ENCODE measurements at places on chromosomes 1 and 21.
A peak's percentile ranks its signal among the peaks of the same experiment; 100 is the strongest.

GRCh38 chr1:231170875-231171274 lies 9.0 kb downstream of the TRIM67 start:
- DNase-seq = no peak

- DNase-seq = no peak
Observed at GRCh38 chr1:159935719-159936272, 9.6 kb downstream of the IGSF9 start.

GRCh38 chr1:218588540-218589172 lies 243.5 kb downstream of the TGFB2 start:
- DNase-seq = no peak

DNA sequence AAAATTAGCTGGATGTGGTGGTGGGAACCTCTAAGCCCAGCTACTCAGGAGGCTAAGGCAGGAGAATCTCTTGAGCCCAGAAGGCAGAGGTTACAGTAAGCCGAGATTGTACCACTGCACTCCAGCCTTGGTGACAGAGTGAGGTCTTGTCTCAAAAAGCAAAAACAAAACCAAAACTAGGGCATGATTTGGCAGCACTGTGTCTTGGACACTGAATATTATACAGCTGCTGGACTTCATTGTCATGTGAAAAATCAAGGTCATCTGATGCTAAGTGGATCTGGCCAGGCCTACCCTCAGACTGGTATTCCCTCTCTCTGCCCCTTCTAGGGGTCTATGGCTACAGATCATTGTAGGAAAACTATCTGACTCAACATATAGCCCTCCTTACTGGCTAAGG lies 55.2 kb upstream of the MRPS6 start:
- no peak for DNase-seq

DNA sequence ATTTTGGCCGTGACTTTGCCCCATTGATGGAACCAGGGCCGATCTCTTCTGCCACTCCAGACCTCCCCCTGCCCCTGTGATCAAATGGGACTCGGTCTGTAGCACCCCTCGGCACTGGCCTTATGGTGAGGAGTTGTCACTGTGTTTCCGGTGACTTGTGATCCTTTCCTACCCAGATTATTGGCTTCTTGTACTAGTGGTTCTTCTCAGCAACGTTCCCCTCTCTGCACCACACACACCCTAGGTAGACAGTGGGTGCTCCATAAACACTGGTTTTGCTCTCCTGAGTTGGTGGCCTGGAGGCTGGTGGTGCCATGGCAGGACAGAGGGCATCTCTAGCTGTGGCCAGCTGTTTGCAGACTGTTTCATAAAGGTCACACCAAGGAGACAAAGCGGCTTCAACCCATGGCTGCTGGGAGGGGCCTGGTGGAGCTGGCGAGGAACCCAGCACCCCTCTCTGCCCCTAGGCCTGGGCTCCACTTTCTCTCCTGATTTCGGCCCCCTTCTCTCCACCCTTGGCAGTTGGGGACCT lies 50.7 kb downstream of the DHRS3 start:
- no peak for DNase-seq

GRCh38 chr1:228650141-228650540 lies 85.1 kb upstream of the RHOU start:
- DNase-seq = no peak

DNA sequence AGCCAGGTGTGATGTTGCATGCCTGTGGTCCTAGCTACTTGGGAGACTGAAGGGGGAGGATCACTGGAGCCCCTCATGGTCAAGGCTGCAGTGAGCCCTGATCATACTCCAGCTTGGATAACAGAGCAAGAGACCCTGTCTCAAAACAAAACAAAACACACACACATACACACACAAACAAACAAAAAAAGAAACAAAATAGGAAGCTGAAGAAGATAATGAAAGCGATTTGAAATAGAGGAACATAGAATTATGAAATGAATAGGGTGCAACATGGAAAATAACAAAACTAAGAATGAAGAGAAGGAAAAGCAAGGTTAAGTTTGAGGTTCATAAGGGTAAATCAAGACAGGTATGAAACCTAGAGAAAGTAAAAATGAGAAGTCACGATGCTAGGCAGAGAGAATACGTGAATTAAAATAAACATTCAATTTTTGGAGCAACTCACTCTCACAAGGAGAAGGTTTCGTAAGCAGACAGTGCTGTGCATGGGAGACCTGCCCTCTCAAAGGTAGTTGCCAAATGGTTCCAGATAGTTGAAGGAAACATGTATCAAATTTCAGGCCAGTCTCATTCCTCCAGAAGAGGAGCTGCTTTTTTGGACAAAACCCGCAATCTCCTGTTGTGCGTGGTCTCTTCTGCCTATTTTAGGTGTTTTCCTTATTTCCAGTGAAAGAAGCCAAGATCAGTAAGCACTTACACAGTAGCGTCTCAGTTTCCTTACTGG lies 3.3 kb downstream of the CD46 start:
- DNase-seq = no peak

GRCh38 chr1:4652631-4653327 lies 1.6 kb upstream of the AJAP1 start:
- DNase-seq = peak; percentile 51

DNA sequence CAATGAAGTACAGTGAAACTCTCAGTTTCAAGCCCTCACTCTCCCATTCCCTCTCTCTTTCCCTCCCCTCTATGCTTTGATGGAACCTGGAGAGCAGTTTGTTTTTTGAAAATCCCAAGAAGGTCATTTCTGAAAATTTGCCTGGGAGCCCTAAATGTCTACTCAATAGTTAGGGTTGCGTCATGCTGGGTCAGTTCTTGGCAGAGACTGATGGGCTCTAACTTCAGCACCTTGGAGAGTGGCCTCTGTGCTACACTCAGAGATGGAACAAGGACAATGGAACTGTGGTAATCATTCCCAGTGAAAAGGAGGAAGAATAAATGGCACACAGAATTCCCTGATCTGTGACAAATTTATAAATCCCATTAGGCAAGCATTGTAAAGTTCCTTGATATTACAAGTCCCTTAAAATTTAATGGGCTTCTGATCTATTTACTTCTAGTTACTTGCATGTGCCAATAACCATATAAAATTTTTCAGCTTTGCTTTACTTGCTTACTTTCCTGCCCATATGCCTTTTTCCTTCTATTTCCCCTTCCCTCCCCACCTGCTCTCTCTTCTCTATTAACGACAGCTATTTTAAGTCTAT lies 182.9 kb upstream of the KCND3 start:
- DNase-seq = peak; percentile 2

DNA sequence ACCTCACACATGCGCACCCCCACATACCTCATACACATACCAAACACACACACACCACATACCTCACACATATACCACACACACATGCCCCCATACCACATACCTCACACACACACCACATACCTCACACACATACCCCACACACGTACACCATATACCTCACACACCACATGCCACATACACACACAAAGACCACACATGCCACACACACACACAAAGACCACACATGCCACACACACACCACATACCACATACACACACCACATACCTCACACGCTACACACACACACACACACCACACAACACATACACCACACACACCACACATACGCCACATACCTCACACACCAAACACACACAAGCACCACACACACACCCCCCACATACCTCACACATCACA lies 30.0 kb downstream of the HIVEP3 start:
- no peak for DNase-seq

- DNase-seq = no peak
Observed at GRCh38 chr1:204319462-204319861, 40.3 kb downstream of the PLEKHA6 start.

All from midbrain (tissue), 1 donor.